Chondrocyte (in vitro differentiated cells): ENCODE measurements at places on chromosomes 16 and 17. TPM values are rescaled to one million over a fixed set of nuclear protein-coding genes. Genes with fewer than 3 reads are reported as not detected.

- DNase-seq: no peak
Observed at GRCh38 chr16:29009838-29010166, 24.9 kb downstream of the LAT start.

DNA sequence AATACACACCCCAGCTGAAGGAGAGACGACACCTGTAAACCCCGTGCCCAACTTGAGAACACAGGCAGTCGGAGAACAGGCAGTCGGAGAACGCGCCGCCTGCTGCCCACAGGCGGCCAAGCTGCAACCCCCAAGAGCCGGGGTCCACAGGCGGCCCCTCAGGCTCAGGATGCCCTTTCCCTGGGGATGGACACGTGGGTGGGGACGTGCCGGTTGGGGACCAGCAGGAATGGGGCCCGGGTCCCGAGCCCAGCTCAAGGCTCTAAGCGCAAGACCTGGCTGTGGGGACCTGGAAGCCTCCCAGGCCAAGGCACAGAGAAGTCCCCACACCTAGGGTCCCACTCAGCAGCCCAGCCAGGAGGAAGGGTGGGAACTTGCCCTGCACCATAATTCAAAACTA, 79.5 kb upstream of the GNG13 start:
- DNase-seq: peak; percentile 92

DNA sequence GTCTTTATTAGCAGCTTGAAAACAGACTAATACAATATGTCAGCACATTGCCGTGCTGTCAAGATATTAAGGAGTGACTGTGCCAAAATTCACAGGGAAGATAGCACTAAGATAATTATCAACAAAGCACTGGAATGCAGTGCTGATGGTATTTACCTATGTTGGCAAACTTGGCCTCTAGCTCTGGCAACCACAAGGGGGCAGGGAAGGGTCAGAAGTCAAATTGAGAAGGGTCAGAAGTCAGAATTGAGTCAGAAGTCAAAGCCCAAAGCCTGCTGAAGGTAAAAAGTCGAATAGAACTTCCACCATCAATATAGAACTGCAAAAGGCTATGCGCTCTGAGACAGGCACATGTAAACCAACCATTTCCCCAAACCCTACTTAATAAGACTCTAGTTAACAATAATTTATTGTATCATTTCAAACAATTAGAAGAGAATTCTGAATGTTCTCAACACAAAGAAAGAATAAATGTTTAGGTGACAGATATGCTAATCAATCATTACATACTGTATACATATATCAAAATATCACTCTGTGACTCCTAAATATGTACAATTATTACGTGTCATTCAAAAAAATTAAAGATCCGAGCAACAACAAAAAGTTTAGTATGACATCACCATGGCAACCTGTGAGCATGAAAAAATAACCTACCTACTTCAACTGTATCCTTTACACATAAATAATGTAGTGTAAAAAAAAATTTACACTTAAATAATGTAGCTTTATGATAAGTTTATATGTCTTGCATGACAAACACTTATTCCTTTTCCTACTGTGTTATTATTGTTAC, 916.1 kb downstream of the KCNJ2 start:
- no peak for DNase-seq

DNA sequence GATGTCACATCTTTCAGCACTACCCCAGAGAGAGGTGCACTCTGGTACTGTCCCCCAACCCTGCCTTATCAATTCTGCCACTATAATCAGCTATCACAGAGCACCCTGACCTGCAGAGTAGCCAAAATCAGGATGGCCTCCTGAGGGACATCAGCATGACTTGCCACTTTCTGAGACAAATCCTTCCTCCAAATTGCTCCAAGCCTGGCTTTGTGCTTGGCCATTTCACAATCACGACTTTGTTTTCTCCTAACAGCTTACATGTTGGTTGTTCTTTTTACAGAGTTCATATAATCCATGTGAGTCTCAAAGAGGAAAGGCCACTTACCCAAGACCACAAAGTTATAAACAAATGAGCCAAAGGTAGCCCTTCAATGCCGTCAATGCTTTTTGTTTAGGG, 449.0 kb upstream of the CDH5 start:
- DNase-seq: no peak

GRCh38 chr16:56075732-56076388, 115.4 kb upstream of the GNAO1 start:
- no peak for DNase-seq

GRCh38 chr16:23464196-23464595, 11.2 kb upstream of the COG7 start:
- DNase-seq: no peak

GRCh38 chr17:60231234-60231633, 81.5 kb downstream of the CA4 start:
- DNase-seq: no peak

DNA sequence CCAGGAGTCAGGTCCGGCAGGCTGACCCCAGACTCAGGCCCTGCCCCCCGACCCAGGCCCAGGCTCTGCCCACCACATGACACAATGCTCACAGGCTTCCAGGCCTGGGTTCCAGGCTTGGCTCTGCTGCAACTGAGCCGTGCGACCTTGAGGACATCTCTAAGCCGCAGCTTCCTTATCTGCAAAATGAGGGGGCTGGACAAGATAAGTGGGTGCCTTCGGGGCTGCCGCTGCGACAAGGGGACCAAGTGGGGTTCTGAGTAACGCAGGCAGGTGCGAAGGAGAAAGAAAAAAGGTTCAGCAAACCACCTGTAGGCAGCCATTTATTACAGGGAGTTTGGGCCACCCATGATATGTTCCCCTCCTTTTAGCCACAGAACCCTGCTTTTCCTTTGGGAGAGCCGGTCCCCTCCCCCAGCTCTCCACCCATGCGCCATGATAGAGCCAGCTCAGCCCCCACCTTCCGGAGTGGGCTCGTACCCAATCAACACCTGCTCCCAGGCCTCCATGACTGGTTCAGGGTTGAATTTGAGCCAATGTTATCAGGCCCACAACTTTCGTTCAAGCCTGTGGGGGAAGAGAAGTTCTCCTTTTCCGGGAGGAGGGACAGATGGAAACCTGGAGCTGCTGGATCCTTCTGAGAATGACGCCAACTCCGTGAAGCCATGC, 38.2 kb downstream of the RTN4RL1 start:
- DNase-seq: no peak

DNA sequence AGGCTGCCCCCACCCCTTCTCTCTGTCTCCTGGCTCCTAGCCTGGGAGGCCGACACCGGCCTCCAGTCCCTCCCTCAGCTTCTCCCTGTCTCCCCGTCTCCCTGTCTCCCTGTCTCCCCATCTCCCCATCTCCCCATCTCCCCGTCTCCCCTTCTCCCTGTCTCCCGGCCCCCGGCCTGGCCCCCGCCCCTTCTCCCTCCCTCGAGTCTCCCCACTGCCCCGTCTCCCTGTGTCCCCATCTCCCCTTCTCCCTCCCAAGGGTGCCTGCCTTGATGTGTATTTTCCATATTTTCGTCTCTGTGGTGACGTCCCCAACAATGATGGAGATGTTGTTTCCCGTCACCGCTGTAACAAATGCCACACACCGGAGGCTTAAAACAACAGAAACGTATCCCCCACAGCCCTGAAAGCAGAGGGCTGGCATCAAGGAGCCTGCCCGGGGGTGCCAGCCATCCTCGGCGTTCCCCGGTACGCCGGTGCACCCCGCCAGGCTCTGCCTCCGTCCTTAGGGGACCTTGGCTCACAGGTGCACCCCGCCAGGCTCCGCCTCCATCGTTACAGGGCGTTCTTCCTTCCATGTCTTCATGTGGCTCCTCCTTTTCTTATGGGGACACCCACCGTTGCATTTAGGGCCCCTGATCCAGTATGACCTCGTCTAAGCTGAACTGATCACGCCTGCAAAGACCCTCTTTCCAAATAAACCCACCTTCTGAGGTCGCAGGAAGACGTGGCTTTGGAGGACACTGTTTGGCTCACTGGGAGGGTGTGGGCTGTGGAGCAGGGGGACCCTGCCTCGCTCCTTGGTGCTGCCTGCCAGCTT, 151.6 kb downstream of the NPIPB11 start:
- DNase-seq: no peak

- no peak for DNase-seq
Observed at GRCh38 chr17:32664936-32665583, 178.3 kb downstream of the CDK5R1 start.

DNA sequence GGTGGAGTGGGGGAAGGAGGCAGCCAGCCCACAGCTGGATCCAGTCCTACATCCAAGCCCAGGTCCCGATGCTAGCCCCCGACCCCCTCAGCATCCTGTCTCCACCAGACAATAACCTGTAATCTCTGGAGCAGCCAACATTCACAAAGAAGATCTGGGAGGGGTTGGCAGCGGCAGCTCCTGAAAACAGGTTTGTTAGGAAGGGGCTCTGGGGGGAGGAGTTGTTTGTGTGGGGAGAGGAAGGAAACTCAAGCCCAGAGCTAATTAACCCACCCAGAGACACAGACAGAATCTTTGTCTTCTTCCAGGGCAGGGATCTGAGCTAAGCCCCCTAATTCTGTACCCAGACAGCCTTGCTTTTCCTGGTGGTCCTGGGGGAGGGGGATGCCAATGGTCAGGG, 4.6 kb upstream of the C17orf113 start:
- no peak for DNase-seq

GRCh38 chr17:77449908-77450741, 309.4 kb downstream of the SEC14L1 start:
- DNase-seq: no peak

DNA sequence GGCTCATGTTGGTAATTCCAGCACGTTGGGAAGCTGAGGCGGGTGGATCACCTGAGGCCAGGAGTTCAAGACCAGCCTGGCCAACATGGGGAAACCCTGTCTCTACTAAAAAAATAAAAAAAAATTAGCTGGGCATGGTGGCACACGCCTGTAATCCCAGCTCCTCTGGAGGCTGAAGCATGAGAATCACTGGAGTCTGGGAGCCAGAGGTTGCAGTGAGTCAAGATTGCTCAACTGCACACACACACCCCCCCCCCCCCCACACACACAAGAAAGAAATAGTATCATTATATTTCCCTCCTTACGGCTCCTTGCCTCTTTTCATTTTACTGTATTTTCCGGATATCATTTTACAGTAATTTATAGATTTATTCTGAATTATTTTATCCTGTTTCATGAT, 963.1 kb upstream of the GOT2 start:
- DNase-seq: no peak

- no peak for DNase-seq
Observed at GRCh38 chr16:54744998-54745397, 185.7 kb upstream of the IRX5 start.

DNA sequence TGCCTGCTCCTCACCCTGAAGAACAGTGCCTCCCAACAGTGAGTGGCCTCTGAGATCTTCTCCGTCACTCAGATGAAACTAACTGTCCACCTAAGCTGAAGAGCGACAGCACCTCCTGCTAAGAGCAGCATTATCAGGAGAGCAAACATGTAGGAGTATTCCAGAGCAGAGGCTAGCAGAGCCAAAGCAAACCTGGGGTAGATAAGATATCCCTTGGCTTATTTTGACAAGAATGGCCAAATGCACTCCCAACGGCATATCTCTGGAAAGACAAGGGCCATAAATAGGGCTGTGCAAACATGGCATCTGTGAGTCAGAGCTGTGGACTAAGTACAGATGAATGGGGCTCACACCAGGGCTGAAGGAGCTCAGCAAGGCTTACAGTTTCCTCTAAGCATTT, 96.3 kb downstream of the NDEL1 start:
- no peak for DNase-seq

- DNase-seq: no peak
Observed at GRCh38 chr17:21419299-21420239, 43.4 kb downstream of the KCNJ12 start.

DNA sequence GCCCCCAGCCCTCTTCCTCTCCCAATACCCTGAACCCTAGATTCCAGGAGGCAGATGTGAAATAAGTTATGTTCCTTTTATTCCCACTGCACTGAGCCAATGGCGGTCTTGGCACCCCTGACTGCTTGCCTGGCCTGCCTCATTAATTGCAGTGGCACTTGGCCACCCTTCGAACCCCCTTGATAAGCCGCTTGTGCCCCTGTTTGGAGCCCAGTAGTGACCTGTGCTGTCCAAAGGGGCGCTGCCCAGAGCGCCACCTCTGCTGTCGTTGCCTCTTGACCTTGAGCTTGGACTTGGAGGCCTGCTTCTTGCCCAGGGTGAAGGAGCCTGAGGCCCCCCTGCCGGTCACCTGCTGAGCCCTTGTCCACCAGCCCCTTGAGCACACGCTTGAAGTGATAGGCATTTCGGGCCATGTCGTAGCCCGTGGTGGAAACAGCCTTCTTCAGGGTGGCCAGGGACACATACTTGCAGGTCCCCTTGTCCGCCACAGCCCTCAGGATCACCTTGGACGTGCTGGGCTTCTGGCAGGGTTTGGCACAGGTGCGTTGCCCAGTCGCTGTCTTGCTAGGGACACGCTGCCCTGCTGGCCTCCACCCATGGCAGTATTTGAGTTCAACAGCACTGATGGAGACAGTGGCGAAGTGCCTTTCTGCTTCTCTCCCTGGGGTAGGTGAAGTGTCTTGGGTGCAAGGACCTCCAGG, 5.7 kb downstream of the SGCA start:
- no peak for DNase-seq

GRCh38 chr17:7613769-7614424, 800 bp downstream of the FXR2 start:
- no peak for DNase-seq

DNA sequence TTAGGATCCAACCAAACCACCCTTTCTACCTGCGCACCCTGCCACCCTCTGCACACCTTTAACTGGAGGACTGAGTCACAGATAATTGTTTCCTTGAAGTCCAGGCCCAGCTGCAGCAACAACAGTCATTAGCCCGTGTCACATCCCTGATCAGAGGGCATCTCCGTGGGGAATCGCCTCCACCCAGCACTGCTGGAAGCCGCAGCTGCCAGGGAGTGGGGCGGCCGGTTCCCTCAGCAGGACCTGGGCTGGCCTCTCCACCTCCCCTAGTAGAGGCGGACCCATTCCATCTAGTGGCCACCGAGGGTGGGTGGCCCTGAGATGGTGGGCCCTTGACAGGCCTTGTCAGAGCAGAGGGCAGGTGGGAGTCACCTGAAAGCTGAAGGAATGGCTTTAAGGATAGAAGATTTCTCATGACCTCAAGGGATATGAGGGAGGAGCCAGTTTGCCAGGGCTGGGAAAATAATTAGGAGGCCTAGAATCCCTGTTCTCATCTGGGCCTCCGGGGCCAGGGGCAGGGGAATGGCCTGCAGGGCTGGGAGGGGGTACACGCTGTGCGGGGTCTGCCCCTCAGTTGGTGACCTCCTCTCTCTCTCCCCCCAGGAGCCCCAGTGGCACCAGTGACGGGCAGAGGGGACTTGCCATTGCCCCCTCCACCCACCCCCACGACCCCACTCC, 6.2 kb downstream of the PRSS53 start:
- DNase-seq: no peak

DNA sequence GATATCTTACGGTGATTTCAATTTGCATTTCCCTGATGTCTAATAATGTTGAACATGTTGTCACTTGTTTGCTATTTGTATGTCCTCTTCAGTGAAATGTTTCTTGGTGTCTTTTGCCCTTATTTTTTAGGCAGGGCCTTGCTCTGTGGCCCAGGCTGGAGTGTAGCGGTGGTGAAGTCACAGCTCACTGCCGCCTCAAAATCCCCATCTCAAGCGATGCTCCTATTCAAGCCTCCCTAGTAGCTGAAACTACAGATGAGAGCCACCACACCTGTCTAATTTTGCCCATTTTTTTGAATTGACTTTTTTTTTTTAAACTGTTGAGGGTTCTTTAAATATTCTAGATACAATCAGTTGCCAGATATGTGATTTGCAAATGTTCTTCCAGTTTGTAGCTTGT, 8.3 kb downstream of the UBE2G1 start:
- DNase-seq: no peak

CDH3 gene
- 1.1 to 1.6 TPM (median 1.4 TPM) in 3 replicates for total RNA-seq

ATAD5 gene
- total RNA-seq: 1.4 to 4.0 TPM (median 1.4 TPM) in 3 replicates

GUCY2D gene
- total RNA-seq: not detected in 3 replicates

FXR2 gene
- total RNA-seq: 48.4 to 53.7 TPM (median 52.5 TPM) in 3 replicates

MYL11 gene
- total RNA-seq: 0.82 to 2.2 TPM (median 1.4 TPM) in 3 replicates
